ENCODE measurements at places on chromosomes 16 and 17.

GRCh38 chr17:14784997-14785696, 480.0 kb downstream of the PMP22 start:
- no peak for DNase-seq

- DNase-seq: no peak
These were observed 119.1 kb upstream of the SMURF2 start for GRCh38 chr17:64781014-64781756.

GRCh38 chr17:17354560-17355349, 51.6 kb downstream of the NT5M start:
- DNase-seq: peak; percentile 56

GRCh38 chr17:3683054-3683511, 12.9 kb downstream of the P2RX5 start:
- DNase-seq: no peak

- DNase-seq: no peak
These were observed 29.4 kb downstream of the UTP18 start for GRCh38 chr17:51289696-51290111.

- no peak for DNase-seq
These were observed 174.3 kb upstream of the TBX2 start for GRCh38 chr17:61225178-61225882.

- DNase-seq: no peak
These were observed 203.8 kb upstream of the HSBP1 start for GRCh38 chr16:83603723-83604570.

- DNase-seq: peak; percentile 90
These were observed 1.5 kb upstream of the BAIAP3 start for GRCh38 chr16:1331712-1332617.

DNA sequence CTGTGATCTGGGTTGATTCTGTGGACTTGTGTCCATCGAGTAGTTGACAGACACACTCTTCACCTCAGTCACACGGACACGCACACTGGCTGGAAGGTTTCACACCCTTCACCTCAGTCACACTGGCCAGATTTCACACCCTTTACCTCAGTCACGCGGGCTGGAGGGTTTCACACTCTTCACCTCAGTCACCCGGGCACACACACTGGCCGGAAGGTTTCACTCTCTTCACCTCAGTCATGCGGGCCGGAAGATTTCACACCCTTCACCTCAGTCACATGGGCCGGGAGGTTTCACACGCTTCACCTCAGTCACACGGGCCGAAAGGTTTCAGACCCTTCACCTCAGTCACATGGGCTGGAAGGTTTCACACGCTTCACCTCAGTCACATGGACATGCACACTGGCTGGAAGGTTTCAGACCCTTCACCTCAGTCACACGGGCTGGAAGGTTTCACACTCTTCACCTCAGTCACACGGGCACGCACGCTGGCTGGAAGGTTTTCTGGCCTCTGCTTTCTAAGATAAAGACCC, 96.2 kb downstream of the PGS1 start:
- DNase-seq: no peak

DNA sequence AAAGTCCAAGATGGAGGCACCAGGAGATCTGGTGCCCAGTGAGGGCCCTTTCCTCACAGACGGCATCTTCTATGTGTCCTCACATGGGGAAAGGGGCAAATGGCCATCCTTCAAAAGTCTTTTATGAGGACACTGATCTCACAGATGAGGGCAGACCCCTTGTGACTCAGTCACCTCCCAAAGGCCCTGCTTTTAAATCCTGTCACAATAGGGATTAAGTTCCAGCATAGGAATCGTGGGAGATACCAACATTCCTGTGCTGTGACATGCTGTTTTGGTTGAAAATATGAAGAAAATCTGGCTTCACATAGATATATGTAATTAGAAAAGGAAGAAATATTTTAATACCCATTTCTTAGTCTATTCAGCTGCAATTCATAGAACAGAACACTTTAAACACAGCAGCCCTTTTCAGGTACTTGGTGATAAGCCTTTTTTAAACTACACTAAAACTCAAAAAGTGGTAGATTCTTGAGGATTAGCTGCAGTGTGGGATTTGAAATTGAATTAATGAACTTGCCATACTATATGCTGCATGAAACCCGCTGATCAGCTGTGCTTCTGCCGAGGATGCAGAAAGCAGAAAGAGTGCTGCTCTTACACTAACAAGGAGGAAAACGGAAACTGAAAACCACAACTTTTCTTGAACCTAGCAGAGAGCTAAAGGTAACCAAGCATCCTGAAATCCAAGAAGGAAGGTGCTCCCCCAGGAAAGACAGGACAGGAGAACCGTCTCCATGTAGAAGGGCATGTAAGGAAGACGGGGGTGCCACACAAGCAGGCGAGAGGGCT, 32.7 kb downstream of the VPS53 start:
- no peak for DNase-seq

DNA sequence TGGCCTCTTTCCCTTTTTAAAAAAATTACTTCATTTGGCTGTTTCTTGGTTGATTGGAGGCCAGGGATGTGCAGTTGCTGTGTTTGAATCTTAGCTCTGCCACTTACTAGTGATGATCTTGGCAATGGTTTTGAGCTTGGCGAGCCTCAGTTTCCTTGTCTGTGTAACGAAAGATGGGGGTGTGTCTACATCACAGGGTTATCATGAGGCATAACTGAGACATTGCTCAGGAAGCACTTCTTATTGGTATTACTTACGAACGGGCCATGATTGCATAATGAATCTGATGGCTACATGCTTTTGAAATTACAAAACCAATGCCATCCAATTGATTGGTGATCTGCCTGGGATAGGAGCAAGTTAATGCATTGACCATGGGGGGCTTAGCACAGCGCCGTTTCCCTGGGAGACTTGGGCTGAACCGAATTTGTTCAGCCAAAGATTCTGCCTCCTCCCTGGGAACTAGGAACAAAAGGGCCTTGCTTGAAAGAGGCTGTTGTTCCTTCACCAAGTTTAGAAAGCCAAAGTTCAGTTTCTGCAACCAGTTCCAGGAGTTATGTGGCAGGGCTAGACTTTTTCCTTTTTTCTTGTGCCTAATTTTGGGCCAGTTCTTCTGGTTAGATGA, 21.9 kb downstream of the CMIP start:
- no peak for DNase-seq

- no peak for DNase-seq
These were observed 311.4 kb downstream of the SEC14L1 start for GRCh38 chr17:77451894-77452852.

GRCh38 chr17:2912754-2913153, 116.5 kb downstream of the RAP1GAP2 start:
- DNase-seq: no peak

DNA sequence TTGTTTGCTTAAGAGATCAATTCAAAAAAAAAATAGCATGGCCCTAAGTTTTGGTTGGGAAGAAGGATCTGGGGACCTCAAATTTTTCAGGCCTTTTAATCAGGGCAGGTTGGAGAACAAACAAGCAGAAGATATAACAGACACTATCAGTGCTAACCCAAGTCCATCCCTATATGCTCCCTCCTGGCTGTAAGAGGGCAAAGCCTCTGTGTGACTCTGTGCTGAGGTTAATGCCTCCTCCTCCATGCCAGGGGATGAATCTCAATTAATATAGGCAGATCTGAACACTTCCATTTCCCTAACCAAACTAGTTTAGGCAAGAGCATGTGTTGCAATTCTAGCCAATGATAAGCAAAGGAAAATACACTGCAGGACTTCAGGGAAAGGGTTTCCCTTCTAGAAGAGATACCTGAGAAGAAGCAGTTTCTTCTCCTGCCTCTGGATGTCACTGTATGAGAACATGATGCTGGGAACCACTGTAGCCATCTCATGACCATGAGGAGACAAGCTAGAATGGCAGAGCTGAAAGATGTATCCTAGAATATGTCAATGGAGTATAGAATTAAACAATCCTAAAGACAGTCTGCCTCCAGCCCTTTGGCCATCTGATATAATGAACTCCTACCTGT, 76.0 kb downstream of the CHD9NB start:
- DNase-seq: no peak

DNA sequence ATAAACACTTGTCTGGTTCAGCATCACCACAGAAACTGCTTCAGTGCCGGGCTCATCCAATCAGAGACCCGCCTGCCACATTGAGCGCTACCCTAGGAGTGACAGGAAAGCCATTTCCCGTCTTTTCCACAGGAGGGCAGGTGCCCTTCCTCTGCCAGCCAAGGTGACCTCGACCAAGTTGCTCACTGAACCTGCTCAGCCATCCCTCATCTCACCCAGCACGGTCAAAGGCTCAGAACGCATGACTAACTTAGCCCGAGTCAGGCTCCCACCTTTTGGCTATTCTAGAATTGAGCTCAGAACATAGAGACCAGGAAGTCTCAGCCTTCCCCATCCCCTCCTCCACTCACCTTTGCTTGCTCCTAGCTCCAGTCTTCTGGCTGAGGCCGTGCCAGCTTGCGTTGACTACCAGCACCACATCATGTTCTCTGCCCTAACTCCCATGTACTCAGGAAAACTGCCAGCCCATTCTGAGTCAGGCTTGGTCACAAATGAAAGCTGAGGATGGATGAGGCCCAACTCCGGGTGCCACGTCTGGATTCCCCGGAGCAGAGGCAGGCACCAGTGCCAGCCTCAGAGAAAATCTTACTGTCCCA, 15.6 kb downstream of the MRPS23 start:
- no peak for DNase-seq

DNA sequence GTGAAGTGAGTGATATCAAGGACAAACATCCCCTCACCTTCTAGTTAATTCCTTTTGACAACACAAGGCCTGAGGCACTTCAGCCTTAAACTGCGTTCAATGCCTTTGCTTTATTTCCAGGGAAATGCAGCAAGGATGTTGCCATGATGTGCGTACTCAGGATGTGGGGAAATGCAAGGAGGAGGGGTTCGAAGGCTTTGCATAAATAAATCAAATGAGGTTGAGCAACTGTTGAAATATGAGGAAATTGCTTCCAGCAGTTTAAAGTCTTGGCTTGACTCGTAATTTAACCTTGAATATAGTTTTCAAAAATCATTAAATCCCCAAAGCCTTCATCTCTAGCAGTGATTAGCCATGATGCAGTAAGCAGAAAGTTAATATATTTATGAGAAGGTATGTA, 81.8 kb upstream of the CCL2 start:
- no peak for DNase-seq

- DNase-seq: no peak
These were observed 1.7 kb upstream of the ANKRD13B start for GRCh38 chr17:29591146-29591736.

GRCh38 chr16:20854963-20855362, 45.2 kb downstream of the DCUN1D3 start:
- no peak for DNase-seq

- DNase-seq: no peak
These were observed 98.6 kb upstream of the IRX3 start for GRCh38 chr16:54385141-54385540.

GRCh38 chr16:31427441-31428278, 500 bp downstream of the COX6A2 start:
- peak; percentile 18 for DNase-seq

- no peak for DNase-seq
These were observed 5.1 kb downstream of the KIFC3 start for GRCh38 chr16:57797216-57797525.

DNA sequence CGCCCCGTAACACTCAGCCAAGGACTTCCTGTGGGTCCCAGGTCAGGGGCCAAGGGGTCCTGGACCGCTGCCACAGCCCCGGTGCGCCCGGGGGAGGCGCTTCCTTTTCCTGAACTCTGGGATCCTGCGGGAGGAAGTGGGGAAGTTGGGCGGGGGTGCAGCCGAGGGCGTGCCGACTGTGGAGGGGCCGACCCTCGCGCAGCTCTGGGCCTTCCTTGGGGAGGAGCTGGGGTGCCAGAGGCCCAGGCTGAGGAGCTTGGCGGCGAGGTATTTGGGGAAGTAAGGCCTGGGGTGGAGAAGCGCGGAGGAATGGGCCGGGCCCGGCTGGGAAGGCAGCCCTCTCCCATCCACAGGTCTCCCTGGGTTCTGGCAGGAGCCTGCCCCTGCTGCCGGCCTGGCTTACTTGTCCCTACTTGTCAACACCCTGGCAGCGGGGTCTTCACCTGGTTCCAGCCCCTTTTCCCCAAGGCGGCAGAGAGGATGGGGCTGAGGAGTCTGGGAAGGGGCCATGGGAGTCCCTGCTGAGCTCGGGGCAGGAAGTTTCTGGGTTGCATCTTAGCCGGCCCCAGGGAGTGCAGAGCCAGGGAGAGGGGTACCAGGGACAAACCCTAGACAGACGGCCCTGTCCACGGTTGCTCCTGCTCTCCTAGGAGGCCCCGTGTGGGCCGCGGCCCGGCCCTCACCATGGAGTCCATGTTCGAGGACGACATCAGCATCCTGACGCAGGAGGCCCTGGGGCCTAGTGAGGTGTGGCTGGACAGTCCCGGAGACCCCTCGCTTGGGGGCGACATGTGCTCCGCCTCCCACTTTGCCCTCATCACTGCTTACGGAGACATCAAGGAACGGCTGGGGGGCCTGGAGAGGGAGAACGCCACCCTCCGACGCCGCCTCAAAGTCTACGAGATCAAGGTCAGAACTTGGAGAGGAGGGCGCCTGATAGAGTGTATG, 1.7 kb downstream of the TBKBP1 start:
- DNase-seq: no peak

DNA sequence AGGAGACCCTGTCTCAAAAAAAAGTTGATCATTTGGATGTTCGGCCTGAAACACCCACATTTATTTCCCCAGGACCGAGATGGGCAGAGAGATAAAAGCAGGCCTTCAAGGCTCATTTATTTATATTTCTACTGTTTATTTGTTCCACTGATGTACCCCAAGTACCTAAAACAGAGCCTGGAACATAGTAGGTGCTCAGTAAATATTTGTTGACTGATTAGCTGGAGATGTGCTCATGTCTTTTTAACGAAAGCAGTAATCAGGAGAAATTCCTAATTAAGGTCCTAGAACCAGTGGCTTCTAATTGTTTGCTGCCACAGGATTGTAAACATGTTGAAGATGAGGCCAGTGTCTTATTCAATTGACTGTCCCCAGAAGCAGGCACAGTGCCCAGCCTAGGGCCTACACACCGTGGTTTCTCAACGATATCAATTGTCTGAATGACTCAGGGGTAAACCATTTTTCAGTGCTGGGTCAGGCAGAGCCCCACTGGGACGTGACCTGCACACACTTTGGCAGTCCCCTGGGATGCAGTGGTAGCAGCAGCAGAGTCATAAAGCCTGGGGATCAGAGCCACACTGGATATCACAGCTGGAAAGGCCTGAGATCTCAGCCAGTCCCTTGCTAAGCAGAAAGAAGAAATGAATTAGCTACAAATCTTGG, 34.8 kb downstream of the SOST start:
- DNase-seq: no peak

- no peak for DNase-seq
These were observed 49.4 kb downstream of the XPO6 start for GRCh38 chr16:28162326-28162877.

- no peak for DNase-seq
These were observed 82.1 kb upstream of the NOL11 start for GRCh38 chr17:67635681-67636080.

DNA sequence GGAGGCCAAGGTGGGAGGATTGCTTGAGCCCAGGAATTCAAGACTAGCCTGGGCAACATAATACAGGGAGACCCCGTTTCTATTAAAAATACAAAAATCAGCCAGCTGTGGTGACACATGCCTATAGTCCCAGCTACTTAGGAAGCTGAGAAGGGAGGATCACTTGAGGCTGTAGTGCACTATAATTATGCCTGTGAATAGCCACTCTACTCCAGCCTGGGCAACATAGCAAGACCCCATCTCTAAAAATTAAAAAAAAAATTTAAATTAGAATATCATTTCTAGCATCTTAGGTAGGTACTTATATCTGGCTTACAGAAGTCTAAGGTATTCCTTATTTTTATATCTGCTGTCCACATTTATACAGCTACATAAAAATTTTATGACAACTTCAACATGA, 7.5 kb upstream of the SMG8 start:
- DNase-seq: no peak

Data from NT2/D1 (cell line).